ENCODE measurements at places on chromosomes 12 and 14.

DNA sequence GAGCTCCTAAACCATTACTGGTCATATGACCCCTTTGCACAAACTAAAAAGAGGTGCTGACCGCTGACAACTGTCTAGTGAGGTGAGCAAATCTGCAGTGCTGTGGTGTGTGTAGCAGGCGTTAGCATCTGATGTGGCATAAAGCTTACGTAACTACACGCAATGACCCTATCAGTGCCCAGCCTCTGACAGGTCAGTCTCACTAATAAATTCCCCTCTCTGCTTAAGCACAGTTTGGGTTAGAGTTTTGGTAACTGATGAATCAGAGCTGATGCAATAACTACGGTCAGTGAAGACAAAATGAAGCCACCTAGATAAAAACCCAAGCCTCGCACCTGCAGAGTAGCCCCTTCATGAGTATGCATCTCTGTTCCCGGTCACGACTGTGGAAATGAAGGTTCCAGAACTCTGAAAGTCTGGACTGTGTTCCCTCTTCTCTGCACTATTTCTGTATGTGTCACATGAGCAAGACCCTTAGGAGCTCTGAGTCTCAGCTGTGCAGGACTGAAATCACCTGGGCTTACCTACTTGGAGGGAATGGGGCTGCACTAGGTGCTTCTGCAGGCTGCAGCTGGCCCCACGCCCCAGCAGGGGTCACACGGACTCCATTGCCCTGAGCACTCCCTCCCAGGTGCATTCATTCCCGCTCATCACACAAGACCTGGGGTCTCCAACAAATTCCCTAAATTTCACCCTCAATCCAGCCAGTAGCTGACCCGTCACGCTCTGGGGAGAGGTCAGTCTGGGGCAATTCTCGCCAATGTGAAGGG, 54.4 kb downstream of the RIMBP2 start:
- DNase-seq: no peak

GRCh38 chr12:79402606-79403005, 288.2 kb downstream of the PAWR start:
- DNase-seq: no peak

- no peak for DNase-seq
These were observed 1.0 kb downstream of the APOF start for GRCh38 chr12:56361487-56362129.

DNA sequence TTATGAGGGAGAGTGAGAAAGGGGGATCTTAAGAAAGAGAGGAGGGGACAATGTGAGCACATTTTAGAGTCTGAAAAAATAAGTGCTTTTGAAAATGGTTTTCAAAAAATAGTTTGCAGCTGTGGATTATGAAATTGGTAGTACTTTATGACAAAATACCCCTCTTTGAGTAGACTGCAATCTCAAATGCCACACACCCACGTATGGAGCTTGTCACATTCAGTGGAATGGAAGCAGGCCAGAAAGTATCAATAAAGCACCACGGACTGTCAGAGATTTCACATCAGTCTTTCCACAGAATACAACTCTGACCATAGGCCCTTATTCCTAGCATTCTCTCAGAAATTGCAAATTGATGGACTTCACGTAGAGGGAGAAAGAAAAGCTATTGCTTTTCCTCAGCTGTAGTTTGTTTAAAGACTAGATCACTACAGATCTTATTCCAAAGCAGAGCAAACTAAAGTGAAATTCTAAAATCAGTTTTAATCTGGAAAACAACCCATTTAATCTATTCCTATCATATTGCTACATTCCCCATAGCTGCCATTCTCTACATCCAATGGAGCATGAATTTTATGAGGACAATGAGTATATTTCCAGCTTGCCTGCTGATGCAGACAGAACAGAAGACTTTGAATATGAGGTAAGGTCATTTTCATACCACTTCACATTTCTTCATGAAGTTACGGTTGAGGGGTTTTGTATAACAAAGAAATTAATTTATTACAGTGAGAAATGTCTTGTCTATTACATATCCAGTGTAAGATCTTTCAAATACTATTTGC, 321.3 kb downstream of the PDZRN4 start:
- no peak for DNase-seq

DNA sequence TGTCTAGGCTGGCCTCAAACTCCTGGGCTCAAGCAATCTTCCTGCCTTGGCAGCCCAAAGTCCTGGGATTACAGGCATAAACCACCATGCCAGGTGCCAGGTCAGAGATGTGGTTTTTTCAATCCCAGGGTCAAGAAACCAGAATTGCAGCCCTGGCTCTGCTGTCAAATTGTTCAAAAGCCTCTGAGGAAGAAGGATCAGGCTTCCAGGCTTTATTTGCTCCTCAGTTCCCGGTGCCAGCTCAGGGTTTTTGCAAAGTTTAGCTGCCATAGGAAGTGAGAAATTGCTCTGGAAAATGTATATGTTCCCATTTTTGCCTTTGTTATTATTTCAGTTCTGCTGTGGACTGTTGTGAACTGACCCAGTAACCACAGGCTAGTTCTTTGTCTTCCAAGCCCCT, 28.7 kb downstream of the WNT5B start:
- no peak for DNase-seq

DNA sequence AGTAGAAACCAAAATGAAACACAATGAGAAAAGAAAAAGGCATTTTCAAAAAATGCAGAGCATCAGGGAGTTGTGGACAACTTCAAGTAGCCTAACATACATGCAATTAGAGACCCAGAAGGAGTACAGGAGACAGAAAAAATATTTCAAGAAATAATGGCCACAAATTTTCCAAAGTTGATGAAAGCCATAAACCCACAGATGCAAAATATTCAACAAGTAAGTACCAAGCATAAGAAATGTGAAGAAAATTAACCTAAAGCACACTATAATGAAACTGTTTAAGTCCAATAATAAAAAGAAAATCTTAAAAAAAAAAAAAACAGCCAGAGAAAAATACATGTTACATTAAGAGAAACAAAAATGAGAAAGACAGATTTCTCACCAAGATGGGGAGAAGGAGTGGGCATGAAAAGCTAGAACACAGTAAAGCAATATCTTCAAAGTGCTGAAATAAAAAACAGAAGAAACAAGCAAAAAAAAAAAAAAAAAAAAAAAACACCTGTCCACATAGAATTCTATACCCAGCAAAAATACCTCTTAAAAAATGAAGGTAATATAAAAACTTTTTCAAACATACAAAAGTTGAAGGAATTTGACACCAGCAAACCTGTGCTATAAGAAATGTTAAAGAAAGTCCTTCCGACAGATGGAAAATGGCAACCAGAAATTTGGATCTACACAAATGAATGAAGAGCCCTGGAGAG, 77.1 kb downstream of the PRKAB1 start:
- no peak for DNase-seq

GRCh38 chr12:102885043-102885932, 31.8 kb downstream of the PAH start:
- DNase-seq: no peak

DNA sequence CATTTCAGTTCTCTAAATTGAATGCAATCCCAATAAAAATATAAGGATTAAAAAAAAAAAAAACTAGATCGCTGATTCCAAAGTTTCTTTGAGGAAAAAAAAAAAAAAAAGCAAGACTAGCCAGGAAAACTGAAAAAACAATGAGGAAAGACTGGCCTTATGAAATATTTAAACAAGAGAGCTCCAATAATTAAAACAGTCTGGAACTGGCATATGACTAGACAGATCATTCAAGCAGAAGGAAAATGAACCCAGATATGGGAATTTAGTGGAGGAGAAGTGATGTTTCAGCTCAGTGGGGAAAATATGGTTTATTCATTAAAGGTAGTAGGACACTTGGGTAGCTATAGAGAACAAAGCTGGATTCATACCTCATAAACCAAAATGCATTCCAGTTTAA, 42.0 kb upstream of the TBC1D15 start:
- no peak for DNase-seq

GRCh38 chr12:52086944-52087835, 7.7 kb downstream of the SMIM41 start:
- no peak for DNase-seq

DNA sequence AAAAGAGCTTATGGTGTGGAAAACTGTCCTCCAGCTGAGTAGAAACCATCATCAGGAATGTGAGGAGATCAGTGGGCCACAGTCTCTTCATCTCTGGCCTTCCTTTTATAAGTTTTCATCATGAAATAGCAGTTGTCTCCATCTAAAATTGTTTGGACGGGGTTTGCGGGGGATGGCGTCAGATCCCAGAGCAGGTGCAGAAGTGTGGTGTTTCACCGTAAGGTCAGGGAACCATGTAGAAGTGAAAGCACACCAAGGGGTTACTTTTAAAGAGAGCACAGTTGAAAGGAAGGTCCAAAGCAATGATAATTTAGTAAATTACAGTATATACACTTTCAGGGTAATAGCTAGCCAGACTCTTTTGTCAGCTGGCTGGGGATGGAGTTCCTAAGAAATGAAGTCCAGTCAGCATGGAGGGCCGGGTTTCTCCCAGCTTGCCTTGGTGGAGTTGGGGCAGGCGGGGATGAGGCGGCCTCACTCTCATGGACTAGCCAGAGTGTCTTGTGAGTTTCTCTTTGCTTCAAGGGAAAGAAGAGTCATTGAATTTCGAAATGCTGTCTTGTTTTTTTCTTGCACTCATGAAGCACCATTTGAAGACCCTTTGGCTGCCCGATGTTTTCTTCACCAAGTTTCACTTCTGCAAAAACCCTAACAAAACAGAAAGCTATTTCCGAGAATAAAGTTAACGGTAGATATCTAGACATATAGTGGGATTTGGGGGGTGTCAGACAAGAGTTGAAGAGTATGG, 100.6 kb downstream of the ETV6 start:
- DNase-seq: peak; percentile 69
